ENCODE measurements at places on chromosomes 5 and 9. TPM values are rescaled to one million over a fixed set of nuclear protein-coding genes. Genes with fewer than 3 reads are reported as not detected.
A peak's percentile ranks its signal among the peaks of the same experiment; 100 is the strongest.

DNA sequence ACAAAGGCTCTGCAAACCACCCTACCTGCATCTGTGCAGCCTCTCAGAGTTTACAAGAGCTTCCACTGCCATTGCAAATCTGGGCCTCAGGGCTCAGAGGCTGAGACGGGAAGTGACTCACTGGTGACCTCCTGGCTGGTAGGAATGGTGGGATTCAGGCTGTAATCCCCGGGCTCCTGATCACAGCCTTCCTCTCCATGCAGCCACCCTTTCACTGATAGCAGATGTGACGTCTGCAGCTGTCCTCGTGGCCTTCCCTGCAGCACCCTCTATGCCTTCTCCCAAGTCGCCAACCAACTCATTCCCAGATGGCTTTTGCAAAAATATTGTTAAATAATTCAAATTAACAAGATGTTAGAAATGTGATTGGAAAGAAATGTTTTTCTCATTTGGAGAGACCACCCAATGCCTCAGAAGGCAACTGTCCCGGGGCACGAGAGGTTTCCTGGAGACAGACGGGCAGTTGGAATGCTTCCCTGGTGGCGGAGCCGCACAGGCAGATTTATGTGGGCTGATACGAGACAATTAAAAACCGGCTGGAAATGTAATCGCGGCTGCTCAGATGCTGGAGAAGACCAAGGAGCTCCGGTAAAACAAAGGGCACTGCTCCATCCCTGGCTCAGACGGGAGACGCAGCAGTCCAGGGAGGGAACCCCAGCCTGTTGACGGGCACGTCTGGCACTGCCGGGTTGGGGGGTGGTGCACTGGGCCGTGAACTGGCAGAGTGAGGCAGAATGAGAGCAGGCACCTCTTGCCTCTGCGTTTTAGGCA lies 34.4 kb upstream of the SLC25A51 start:
- no peak overlapping the region for H3K27ac ChIP-seq
- DNase-seq, result no peak
- H3K27me3 ChIP-seq, result no peaks in the 10 kb centered on the region
- H3K4me1 ChIP-seq, result no peaks in the 10 kb centered on the region
- no peak overlapping the region for H3K4me3 ChIP-seq

TMC1 gene
- 0.23 TPM for total RNA-seq

DNA sequence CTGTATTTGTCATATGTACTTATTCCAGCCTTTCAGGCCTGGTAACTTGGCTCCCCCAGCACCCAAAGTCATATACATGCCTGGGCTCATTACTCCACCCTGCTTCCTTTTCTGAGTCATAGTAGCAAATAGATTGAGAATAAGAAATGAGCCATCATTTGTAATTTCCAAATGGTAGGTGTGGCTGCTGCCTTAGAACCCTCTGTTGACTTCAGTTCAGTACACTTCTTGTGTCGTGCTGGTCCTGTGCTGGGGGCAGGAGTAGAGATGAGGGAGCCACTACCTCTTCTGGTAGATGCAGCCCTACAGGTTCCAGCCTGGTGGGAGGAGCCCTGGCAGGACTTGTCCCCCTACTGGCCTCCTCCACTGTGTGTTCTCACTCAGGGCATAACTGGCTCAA lies 11.1 kb downstream of the GM2A start:
- peak overlapping the region; percentile 27 for H3K27ac ChIP-seq
- peaks cover 24% of the 10 kb centered on the region for H3K36me3 ChIP-seq
- H3K4me3 ChIP-seq, result no peak overlapping the region
- H3K4me1 ChIP-seq, result peaks cover 5% of the 10 kb centered on the region
- DNase-seq, result no peak

DNA sequence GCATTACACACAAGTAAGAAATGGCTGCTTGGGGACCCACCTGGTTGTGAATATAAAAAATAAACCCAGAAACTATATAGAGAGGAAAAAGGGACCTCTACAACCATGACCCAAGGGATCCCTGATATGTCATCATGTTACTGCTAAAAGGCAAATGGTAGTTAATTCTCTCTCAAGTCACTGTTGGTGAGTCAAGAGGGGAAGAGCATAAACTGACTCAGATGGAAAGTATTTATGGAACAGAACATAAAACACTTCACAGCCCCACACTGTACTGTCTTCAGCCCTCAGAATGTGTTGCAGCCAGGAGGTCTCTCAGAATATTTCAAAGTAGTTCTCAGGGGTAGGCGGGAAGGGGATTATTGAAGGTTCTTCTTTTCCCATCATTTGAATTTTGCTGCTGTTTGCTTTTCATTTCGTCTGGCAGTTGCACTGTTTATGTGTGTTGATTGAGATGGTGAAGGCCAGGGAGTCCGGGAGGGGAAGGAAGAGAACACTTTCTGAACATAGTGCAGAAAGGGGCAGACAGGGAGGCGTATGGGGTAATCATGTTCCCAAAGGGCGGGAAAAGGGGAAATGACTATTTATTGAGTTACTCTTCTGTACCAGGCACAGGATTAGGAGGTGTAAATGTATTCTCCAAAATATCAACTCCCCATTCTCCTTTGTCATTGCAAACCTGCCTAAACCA lies 85.5 kb downstream of the TEK start:
- no peaks in the 10 kb centered on the region for H3K4me1 ChIP-seq
- no peak for DNase-seq
- no peak overlapping the region for H3K4me3 ChIP-seq
- no peak overlapping the region for H3K27ac ChIP-seq

- no peaks in the 10 kb centered on the region for H3K36me3 ChIP-seq
- H3K27ac ChIP-seq, result no peak overlapping the region
- H3K27me3 ChIP-seq, result no peaks in the 10 kb centered on the region
- no peak for DNase-seq
These were observed 23.2 kb downstream of the TSPAN17 start for GRCh38 chr5:176670449-176670848.

CTSL gene
- not detected for total RNA-seq

STK10 gene
- total RNA-seq, result 75.4 TPM

DNA sequence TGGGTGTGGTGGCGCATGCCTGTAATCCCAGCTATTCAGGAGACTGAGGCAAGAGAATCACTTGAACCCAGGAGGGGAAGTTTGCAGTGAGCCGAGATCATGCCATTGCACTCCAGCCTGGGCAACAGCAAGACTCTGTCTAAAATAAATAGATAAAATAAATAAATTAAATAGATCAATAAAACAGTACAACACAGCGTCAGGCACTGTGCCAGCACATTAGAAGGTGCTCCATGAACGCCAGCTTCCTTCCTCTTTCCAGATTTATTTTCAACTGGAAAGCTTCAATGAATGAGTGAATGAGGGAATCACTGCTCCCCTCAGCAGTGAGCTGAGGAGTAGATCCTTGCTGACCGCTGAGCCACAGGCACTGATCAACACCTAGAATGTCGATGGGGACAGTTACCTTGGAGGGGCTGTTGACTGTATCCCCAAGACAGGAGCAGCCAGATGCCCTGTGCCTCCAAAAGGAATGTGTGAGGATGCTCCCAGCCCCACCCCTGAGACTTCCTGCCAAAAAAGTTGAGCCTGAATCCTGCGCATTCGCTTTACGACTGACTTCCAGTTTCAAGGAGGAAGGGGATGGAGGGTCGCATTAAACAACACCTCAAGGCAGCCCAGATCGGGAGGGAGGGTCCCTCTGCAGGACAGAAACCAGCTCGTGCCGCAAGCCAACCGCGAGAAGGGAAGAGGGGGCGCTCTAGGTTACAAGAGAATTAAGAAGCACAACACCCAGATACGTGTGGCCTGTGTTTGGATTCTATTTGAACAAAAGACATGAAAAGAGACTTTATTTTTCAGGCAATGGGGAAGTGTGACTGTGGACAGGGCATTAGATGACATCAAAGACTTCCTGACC lies 54.0 kb upstream of the CNOT6 start:
- no peak overlapping the region for H3K4me3 ChIP-seq
- no peaks in the 10 kb centered on the region for H3K27me3 ChIP-seq
- H3K27ac ChIP-seq, result no peak overlapping the region
- H3K4me1 ChIP-seq, result no peaks in the 10 kb centered on the region
- DNase-seq, result no peak

GRCh38 chr9:105405514-105406131 lies 42.2 kb upstream of the FSD1L start:
- DNase-seq, result peak; percentile 85
- H3K4me1 ChIP-seq, result no peaks in the 10 kb centered on the region
- no peak overlapping the region for H3K27ac ChIP-seq
- H3K27me3 ChIP-seq, result no peaks in the 10 kb centered on the region
- H3K4me3 ChIP-seq, result 0 out of 2 replicates have a peak overlapping the region, but pooled peaks have one; percentile 4

Data from GM12878 (cell line).